B cell (primary cell): ENCODE measurements at places on chromosomes 12 and 14. TPM values are rescaled to one million over a fixed set of nuclear protein-coding genes. Genes with fewer than 3 reads are reported as not detected.

C12orf56 gene
- total RNA-seq: not detected in 2 replicates

CIDEB gene
- 32.8 and 34.3 TPM in 2 replicates for total RNA-seq

CLEC2A gene
- total RNA-seq: not detected in 2 replicates

LRP1-AS gene
- total RNA-seq: not detected in 2 replicates

TAS2R19 gene
- 3.6 and 5.7 TPM in 2 replicates for total RNA-seq

METTL1 gene
- 8.5 and 9.2 TPM in 2 replicates for total RNA-seq

CLMN gene
- total RNA-seq: 51.1 and 51.5 TPM in 2 replicates

PLEKHA5 gene
- 0.22 TPM in 1 of 2 replicates, not detected in the other for total RNA-seq

SYNDIG1L gene
- total RNA-seq: not detected in 2 replicates

INHBC gene
- total RNA-seq: 0.17 TPM in 1 of 2 replicates, not detected in the other

TEX52 gene
- total RNA-seq: not detected in 2 replicates

RFX4 gene
- total RNA-seq: not detected in 2 replicates

GPR132 gene
- total RNA-seq: 54.5 and 63.2 TPM in 2 replicates

NRXN3 gene
- total RNA-seq: not detected in 2 replicates
